ENCODE measurements at places on chromosomes 4 and X.

DNA sequence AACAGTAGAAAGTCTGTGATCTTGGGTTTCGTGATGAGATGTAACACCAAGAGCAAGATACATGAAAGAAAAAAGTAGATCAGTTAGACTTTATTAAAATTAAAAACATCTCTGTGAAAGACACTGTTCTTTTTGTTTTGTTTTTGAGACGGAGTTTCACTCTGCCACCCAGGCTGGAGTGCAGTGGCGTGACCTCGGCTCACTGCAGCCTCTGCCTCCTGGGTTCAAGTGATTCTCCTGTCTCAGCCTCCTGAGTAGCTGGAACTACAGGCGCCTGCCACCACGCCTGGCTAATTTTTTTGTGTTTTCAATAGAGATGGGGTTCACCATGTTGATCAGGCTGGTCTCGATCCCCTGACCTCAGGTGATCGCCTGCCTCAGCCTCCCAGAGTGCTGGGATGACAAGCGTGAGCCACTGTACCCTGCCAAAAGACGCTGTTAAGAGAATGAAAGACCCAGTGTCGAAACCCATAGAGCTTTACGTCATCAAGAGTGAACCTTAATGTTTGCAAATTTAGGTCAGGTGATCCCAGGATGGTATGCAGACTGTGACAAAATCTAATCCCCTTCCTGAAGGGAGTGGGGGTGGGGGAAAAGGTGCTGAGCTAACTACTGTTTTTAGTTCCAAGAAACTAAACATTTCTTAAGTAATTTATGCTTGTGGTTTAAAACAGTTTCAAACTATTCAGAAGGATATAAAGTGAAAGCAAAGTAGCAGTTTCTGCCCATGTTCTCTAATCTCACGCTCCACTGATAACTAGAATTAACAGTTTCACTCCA, 8.0 kb downstream of the OFD1 start:
- DNase-seq = peak; percentile 3

GRCh38 chrX:28586981-28587551, at the start of gene IL1RAPL1:
TSS of gene IL1RAPL1 (plus strand) at chrX:28587446.
- DNase-seq = no peak

DNA sequence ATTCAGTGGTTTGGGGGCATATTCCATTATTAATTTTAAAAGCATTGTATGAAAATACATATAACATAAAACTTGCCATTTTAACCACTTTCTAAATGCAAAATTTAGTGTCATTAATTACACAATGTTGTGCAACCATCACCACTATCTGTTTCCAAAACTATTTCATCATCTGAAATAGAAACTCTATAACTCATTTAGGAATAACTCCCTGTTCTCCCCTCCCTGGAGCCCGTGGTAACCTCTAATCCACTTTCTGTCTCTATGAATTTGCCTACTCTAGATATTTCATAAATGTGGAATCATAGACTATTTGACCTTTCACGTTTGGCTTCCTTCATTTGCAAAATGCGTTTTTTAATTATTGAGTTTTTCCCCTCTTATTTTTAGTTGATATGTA, 101.4 kb upstream of the GPC4 start:
- no peak for DNase-seq

GRCh38 chr4:107991945-107992630, 2.4 kb downstream of the HADH start:
- DNase-seq = no peak

DNA sequence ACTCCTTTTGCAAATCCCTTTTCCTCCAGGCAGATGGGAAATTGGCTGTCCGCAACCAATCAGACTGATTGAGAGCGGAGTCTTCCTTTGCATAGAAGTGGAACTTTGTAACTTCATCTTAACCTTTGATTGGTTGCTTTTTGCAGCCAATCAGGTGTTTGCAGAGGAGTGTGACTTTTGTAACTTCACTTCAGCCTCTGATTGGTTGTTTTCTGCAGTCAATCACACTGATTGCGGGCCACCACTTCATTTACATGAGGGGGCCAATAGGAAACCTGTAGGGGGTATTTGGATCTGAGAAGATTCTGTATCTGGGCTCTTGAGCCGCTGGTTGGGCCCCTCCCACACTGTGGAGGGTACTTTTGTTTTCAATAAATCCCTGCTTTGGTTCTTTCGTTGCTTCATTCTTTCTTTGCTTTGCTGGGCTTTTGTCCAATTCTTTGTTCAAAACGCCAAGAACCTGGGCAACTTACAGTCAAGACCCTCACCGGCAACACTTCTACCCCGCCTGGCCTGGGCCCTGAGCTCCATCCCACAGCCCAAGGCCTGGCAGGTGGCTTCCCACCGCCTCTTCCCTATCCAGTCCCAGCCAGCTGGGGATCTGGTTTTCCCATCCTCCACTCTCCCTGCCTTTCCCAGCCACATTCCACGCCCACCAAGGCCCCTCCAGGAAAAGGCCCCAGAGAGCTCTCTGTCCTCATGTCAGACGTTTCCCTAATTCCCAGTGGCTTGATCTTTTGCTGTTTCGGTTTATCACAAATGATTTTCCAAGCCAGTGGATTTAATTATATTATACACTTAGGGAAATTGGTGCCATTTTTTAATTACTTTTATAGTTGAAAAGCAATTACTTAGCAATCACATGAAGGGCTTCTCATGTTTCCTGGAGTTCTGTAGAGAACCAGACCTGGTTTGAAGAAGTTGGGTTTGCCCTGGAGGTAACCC, 110.2 kb upstream of the STX18 start:
- no peak for DNase-seq

GRCh38 chr4:64121803-64122202, 287.4 kb downstream of the TECRL start:
- no peak for DNase-seq

GRCh38 chrX:130834830-130835229, 68.2 kb downstream of the ENOX2 start:
- DNase-seq = no peak

- DNase-seq = no peak
These were observed 231.3 kb upstream of the PITX2 start for GRCh38 chr4:110854021-110854678.

GRCh38 chr4:140851032-140851636, 94.9 kb upstream of the TBC1D9 start:
- no peak for DNase-seq

- DNase-seq = no peak
These were observed 502.4 kb downstream of the NLGN4X start for GRCh38 chrX:5726224-5726623.

Measured in activated CD4-positive, CD25-positive, alpha-beta regulatory T cell (primary cell).